Naive thymus-derived CD4-positive, alpha-beta T cell (primary cell): ENCODE measurements at places on chromosomes 4 and X. TPM values are rescaled to one million over a fixed set of nuclear protein-coding genes. Genes with fewer than 3 reads are reported as not detected.

The F11 gene
- total RNA-seq: 0.64 TPM

The UCP1 gene
- total RNA-seq: not detected

The LDB2 gene
- not detected in 2 replicates for total RNA-seq

The UGT2B15 gene
- not detected for total RNA-seq

The ESX1 gene
- not detected for total RNA-seq

The NSUN7 gene
- not detected for total RNA-seq

The RTL9 gene
- not detected for total RNA-seq

The TMPRSS11F gene
- not detected for total RNA-seq

The P2RY8 gene
- total RNA-seq: 113 and 122 TPM in 2 replicates
